ENCODE measurements at places on chromosomes 16 and 17.

GRCh38 chr17:55859301-55859795 lies 108.5 kb downstream of the PCTP start:
- no peak for DNase-seq

DNA sequence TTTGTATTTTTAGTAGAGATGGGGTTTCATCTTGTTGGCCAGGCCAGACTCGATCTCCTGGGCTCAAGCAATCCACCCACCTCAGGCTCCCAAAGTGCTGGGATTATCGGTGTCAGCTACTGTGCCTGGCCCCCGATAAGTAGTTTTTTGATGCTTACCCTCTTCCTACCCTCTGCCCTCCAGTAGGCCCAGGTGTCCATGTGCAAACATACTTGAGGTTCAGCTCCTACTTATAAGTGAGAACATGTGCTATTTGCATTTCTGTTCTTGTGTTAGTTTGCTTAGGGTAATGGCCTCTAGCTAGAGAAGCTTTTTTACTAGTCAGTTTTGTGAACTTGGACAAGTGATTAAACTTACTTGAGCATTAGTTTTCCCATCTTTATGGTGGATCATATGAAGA lies 136.8 kb downstream of the HS3ST4 start:
- DNase-seq = no peak

GRCh38 chr17:57567251-57567650 lies 177.8 kb downstream of the CCDC182 start:
- DNase-seq = no peak

- no peak for DNase-seq
Observed at GRCh38 chr16:24282141-24282540, 26.0 kb downstream of the CACNG3 start.

DNA sequence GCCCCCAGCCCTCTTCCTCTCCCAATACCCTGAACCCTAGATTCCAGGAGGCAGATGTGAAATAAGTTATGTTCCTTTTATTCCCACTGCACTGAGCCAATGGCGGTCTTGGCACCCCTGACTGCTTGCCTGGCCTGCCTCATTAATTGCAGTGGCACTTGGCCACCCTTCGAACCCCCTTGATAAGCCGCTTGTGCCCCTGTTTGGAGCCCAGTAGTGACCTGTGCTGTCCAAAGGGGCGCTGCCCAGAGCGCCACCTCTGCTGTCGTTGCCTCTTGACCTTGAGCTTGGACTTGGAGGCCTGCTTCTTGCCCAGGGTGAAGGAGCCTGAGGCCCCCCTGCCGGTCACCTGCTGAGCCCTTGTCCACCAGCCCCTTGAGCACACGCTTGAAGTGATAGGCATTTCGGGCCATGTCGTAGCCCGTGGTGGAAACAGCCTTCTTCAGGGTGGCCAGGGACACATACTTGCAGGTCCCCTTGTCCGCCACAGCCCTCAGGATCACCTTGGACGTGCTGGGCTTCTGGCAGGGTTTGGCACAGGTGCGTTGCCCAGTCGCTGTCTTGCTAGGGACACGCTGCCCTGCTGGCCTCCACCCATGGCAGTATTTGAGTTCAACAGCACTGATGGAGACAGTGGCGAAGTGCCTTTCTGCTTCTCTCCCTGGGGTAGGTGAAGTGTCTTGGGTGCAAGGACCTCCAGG lies 5.7 kb downstream of the SGCA start:
- no peak for DNase-seq

GRCh38 chr16:89956505-89957215 lies 8.1 kb downstream of the DEF8 start:
- DNase-seq = no peak

GRCh38 chr17:1005361-1005946 lies 8.5 kb downstream of the TIMM22 start:
- peak; percentile 26 for DNase-seq

DNA sequence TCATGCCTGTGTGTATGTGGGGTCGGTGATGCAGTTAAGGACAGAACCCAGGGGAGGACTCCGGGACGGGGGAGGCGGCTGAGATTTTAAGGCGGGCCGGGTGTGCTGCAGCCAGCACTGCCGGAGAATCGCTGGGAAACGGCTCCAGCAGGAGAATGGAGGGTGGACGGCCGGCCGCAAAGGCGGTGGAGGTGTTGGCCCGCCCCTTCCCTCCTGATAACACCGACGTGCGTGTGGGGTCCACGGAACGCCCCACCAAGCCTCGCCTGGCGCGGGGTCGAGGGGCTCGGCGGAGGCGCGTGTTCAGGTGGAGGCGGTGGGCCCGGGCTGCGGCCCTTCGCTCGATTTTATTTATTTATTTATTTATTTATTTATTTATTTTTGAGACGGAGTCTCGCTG lies 633 bp downstream of the ZNF843 start:
- no peak for DNase-seq

DNA sequence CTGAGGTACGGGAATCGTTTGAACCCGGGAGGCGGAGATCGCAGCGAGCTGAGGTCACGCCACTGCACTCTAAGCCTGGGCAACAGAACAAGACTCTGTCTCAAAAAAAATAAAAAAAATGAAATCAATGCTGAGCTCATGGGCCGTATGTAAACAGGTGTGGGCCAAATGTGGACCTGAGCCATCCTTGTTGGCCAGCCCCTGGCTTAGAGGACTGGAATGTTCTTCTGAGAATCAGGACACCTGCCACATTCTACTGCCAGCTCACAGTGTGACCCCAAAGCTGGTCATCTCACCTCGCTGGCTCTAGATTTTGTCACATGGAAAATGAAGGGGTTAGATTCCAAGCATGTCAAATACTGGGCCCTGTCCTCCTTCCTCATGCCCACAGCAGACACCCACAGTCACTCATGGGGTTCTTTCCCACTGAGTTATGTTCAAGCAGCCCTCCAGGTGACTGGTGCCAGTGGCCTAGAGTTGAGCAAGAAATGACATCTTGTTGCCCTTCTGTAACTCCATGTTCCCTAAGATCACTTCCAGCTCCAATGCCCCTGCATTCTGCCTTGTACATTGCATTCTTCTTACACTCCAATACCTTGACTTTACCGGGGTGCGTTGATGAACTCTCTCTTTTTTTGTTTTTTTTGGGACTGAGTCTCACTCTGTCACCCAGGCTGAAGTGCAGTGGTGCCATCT lies 110.6 kb downstream of the ABCC1 start:
- DNase-seq = no peak

DNA sequence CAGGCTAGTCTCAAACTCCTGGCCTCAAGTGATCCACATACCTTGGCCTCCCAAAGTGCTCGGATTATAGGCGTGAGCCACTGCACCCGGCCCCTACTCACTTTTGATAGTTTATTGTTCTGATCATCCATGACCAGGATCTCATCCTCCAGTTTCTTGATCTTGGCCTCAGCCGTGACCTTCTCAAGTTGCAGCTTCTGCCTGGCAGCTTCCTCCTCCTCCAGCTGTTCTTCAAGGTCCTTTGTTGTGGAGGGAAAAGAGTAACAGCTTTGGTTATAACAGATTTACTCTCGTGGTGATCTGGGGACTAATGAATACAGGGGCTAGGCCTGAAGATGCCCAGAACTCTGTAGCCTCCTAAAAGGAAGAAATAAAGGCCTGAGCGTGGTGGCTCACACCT lies 89.9 kb downstream of the NDE1 start:
- no peak for DNase-seq

- DNase-seq = peak; percentile 46
Observed at GRCh38 chr17:58254803-58255202, 16.4 kb downstream of the LPO start.

- peak; percentile 31 for DNase-seq
Observed at GRCh38 chr17:39400547-39401411, 647 bp downstream of the FBXL20 start.

DNA sequence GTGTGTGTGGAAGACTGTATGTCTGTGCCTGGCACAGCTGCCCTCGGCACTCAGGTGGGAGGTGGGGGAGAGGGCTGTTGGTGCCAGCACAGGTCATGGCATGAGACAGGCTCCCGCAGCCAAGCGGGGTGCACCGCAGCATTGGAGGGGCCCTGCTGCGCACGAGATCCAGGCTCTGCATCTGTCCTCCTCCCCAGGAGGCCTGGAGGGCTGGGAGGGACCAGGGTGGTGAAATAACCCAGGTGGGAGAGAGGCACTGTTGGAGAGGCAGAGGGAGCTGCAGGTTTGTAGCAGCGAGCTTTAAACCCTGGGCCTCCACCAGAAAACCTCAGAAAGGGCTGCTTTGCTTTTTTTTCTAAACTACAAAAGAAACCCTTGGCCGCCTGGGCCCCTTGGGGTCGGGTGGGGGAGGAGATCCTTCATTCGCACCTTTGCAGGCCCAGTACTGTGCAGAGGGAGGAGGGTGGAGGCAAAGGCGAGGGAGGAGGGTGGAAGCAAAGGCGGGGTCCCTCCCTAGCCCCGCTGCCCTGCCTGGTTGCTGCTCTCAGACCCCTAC lies 241.7 kb downstream of the SEC14L1 start:
- peak; percentile 36 for DNase-seq

Measured in mesendoderm (in vitro differentiated cells).